ENCODE measurements at places on chromosomes 3 and 15.

- no peak for DNase-seq
Observed at GRCh38 chr3:186824430-186825139, 17.9 kb upstream of the ADIPOQ start.

DNA sequence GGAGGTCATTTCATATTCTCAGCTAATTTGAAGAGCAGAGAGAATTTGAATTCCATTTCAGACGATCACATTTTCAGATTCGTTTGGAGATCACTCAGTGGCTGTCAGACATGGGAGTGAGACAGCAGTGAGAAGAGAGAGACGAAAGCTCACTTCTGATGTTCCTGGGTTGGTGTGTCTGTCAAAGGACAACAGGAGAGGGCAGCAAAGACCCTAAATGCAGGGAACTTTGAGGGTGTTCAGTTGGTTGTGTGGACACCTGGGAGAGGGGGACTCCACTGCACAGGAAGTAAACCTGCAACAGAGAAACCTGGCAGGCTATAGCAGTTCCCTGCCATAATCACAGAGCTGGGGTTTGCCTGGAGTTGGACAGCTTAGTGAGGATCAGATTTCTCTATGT, 675.1 kb downstream of the SQOR start:
- no peak for DNase-seq

DNA sequence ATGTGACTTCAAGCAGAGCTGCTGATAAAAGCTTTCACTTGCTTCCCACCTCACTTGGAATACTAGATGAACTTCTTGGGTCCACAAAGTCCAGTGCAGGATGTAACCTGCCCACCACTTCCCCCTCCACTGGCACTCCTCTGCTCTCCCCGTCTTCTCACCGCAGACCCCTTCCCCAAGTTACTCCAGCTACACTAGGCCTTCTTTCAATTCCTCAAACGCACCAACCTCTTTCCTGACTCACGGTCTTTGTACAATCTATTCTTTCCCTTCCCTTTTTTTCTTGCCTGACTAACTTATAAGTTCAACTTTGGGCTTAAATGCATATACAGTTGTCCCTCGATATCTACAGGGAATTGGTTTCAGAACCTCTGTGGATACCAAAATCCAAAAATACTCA, 5.2 kb upstream of the ATP13A3 start:
- no peak for DNase-seq

GRCh38 chr3:133453383-133453782, 53.5 kb downstream of the BFSP2 start:
- DNase-seq: no peak

GRCh38 chr3:40019376-40019775, 210.0 kb downstream of the MYRIP start:
- no peak for DNase-seq

GRCh38 chr15:93072411-93073394, 16.3 kb downstream of the RGMA start:
- DNase-seq: no peak

DNA sequence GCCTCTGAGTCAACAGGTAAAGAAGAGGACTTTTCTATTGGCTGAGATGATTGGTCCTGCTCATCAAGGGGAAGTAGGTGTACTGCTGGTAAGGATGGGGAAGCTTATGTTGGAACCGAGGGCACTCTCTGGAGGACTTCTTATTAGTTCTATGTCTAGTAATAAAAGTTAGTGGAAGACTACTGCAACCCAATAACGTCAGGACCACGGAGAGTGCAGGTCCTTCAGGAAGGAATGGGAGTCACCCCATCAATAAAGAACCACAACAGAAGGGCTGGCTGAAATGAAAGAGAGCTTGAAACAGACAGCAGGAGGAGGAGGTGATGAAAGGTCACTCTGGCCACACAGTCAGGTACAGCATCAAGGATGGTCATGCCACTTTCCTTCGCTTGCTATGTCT, 68.8 kb upstream of the PRR23E start:
- no peak for DNase-seq

Measured in spinal cord (tissue), 10 donors.